ENCODE measurements at places on chromosomes 13 and 19.

DNA sequence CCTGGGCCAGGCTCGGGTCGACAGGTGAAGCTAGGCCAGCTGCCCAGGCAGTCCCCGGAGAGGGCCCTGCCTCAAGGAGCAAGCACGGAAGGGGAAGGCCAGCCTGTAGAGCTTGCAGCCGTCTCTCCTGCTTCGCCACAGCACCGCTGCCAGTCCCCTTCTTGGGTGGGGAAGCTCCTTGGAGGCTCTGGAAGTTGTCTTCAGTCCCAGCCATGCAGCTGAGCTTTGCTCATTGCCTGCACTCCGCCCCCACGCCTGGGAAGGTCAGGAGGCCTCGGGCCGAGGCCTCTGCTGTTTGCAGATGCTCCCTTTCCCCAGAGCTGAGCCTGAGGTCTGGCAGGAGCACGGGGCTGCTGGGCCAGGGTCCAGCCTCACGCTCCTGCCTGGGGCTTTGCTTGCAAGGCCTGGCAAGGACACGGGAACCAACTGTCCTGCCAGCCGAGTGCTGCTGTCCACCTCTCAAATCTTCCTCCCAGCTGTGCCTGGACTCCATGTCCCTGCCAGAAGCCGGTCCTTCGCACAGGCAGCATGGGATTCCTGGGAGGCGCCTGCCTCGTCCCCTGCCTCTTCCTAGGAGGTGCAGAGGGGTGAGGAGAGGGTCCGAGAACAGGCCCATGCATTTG lies 13.3 kb downstream of the PLEKHF1 start:
- no peak for DNase-seq

DNA sequence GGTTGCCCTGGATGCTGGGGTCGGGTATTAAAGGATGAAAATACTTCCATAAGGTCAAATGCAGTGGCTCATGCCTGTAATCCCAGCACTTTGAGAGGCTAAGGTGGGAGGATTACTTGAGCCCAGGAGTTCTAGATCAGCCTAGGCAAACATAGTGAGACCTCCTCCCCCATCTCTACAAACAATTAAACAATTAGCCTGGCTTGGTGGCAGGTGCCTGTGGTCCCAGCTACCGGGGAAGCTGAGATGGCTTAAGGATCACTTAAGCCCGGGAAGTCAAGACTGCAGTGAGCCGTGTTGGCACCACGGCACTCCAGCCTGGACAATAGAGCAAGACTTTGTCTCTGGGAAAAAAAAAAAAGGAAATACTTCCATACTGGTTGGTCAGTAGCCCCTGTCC lies 1.5 kb downstream of the KLK11 start:
- DNase-seq = no peak

- no peak for DNase-seq
These were observed 11.4 kb downstream of the ZNF331 start for GRCh38 chr19:53549340-53549739.

- DNase-seq = peak; percentile 20
These were observed 31.2 kb upstream of the CACNA1A start for GRCh38 chr19:13537454-13537853.

DNA sequence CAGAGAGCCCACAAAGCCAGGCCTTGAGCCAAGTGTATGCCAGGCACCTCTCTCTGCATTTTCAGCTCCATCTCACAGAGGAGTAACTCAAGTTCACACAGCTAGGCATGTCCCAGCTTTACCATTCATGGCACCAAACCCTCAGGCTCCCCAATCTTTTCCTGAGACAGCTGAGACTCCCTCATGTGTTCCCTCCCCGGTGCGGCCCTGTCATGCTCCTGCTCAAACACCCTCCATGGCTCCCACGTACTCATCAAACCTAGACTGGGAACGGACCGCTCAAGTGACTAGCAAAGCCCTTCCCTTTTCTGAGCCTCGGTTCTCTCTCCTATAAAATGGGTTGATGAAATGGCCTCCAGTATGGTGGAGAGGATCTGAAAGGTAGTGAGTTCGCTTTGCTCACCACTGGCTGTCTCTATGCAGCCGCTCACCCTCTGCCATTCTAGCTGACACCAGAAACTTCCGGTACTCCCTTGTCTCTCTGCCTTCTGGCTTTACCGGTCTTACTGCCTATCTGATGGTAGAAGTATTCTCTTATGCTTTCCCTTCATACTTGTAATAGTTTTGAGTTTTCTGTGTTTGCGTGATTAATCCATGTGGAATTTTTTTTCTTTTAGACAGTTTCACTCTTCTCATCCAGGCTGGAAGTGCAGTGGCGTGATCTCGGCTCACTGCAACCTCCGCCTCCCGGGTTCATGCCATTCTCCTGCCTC lies 7.8 kb upstream of the SLC44A2 start:
- DNase-seq = peak; percentile 69

DNA sequence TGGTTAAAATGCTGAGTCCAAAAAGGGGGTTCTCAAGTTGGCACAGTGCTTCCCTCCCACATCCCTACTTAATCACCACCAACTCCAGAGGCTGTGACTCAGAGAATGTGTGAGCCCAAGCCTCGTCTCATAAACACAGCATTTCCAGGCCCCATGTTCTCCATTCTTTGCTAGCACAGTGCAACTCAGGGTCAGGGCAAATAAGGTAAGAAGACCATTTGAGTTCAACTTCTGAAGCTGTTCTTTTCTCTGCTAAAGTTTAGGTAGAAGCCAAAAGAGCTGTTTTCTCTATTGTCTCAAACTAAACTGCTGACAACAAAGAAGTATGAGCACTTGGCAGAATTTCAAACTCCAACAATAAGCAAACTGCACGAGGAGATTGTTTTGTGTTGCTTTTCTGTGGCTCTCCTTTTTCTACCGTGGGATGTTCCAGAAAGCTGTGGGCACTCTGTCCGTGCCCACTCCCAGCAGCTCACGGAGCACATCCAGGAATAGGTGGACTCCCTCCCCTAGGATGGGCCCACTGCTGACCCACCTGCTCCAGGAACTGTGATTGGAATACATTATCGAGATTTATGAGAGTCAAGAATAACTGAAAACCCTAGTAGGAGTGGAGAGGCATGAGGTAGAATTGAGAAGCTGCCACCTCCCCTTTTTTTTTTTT lies 494.3 kb downstream of the COG6 start:
- DNase-seq = no peak

DNA sequence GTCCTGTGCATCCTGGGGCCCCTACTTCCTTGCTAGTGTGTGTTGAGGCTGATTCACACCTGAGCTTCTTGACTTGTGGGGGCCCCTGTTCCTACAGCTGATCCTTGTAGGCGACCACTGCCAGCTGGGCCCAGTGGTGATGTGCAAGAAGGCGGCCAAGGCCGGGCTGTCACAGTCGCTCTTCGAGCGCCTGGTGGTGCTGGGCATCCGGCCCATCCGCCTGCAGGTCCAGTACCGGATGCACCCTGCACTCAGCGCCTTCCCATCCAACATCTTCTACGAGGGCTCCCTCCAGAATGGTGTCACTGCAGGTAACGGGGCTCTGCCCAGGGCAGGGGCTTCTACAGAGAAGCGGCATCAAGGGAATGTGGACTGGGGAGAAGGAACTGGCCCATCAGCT lies 25.5 kb downstream of the UPF1 start:
- no peak for DNase-seq

DNA sequence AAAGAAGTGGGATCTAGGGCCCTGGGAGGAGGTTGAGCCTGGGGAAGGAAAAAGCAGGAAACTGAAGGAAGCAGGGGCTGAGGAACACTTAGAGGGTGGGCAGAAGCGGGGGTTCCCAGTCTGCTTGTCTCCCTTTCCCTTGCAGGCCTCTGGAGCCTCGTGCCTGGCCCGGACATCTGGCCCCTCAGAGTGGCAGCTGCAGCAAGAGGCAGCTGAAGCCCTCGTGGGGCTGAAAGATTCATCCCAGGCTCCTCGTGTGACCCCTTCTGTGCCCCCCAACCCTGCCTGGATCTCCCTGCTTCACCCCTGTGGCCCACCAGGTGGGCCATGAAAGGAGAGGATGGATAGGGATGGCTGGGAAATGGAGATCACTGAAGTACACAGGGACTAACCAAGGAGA lies 5.5 kb downstream of the DMRTC2 start:
- DNase-seq = no peak

DNA sequence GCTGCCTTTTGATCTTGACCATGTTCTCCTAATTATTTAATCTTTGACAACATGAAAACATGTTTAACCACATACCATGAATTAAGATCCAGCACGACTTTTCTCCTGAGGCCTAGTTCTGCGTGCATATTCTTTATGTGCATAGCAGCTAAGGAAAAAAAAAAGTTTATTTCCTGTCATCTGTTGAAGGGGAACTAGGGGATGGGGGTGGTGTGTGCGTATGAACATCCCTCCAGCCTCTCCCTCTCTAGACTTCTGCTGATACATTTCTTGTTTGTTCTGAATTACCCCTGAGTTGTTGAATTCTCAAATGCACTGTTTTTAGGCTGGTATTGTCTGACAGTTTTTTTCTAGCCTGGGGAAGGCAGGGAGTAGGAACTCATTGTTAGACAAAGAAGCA lies 543.3 kb downstream of the FGF9 start:
- no peak for DNase-seq

DNA sequence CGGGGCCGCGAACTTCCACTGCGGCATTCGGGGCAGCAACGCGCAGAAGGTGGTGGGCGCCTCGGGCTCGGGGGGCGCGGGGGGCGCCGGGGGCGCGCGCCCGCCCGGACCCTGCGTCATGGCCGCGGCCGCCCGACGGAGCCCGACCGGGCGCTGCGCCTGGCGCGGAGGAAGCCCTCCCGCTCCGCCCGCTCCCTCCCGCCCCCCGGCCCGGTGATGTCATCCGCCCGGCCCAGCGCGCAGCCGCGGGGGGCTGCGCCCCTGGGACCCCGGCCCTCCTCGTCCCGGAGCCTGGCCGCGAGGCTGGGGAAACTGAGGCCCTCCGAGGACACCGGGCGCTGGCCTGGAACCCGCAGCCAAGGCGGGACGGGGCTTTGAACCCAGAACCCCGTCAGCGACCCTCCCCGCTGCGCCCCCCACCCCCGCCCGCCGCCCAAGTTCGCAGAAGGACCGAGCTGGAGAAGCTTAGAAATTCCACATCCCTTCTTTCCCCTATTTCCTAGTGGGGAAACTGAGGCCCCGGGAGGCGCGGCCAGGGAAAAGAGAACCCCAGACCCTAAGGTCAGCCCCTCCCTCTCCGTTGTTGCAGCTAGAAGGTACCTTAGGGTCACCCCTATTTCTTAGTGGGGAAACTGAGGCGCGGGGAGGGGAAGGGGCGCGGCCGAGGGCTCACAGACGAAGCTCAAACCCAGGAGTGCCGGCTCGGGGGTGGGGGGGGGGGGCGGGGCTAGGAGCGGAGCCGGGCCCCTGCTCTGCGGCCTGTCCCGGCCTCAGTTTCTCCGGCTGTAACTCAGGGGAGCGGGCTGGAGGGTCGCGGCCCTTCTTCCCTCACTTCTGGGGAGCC lies at the start of gene SHC2:
Gene SHC2, minus strand, starts transcription at position 157 of the 844 bp plus-strand sequence. Its CDS starts 37 bp downstream, at position 120.
- no peak for DNase-seq

- DNase-seq = peak; percentile 25
These were observed 4.7 kb downstream of the RPL28 start for GRCh38 chr19:55390461-55390880.

- DNase-seq = no peak
These were observed 30.8 kb downstream of the PIN1 start for GRCh38 chr19:9865732-9866501.

DNA sequence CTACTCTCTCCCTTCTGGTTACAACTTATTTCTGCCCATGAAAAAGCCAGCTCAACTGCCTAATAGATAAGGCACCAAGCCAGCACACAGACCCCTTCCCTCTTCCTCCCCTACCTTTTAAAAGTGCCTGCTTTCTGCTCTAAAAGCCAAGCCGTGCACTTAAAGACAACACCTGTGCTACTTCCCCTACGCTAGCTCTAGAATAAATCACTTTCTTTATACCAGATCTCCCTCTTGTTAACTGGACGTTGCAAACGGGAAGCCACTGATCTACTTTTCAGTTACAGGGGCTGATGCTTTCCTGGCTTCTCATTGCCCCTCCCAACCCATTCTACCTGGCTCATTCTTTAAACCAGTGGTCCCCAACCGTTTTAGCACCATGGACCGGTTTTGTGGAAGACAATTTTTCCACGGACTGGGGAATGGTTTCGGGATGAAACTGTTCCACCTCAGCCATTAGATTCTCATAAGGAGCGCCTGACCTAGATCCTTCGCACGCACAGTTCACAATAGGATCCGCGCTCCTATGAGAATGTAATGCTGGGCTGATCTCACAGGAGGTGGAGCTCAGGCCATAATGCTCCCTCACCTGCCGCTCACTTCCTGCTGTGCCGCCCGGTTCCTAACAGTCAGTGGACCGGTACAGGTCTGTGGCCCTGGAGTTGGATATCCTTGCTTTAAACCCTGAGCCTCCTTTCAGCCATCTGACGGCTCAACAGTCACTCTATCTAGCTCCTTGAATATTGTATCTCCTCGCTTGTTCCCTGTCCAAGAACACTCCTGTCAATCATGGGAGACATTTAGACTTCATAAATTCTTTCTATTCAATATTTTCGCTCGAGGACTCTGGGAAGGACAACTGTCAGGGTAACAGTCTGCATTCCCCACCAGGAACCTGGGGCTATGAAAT lies 841 bp upstream of the ZNF223 start:
- DNase-seq = no peak

GRCh38 chr19:49679771-49680413 lies 2.8 kb downstream of the PRMT1 start:
- no peak for DNase-seq

GRCh38 chr19:50300051-50300450 lies 29.1 kb downstream of the KCNC3 start:
- no peak for DNase-seq

- peak; percentile 35 for DNase-seq
These were observed 9.3 kb downstream of the ZNF787 start for GRCh38 chr19:56111601-56112312.

- no peak for DNase-seq
These were observed 1120.7 kb downstream of the DIAPH3 start for GRCh38 chr13:59043016-59043415.

DNA sequence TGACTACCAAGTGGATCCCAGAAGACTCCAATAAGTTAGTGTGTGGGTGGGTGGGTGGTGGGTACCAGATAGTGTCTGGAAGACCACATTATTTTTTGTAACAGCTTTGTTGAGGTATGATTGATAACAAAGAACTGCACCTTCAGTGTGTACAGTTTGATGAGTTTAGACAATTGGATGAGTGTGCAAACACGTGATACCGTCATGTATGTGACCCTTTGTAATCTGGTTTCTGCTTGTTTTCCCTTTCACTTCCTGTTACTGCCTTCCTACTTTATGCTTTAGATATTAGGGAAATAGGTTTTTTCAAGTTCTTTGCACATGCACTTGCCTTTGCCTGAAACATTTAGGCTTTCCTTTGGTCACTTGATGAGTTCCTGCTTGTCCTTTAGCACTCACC lies 8.5 kb downstream of the RPL21 start:
- DNase-seq = peak; percentile 42

DNA sequence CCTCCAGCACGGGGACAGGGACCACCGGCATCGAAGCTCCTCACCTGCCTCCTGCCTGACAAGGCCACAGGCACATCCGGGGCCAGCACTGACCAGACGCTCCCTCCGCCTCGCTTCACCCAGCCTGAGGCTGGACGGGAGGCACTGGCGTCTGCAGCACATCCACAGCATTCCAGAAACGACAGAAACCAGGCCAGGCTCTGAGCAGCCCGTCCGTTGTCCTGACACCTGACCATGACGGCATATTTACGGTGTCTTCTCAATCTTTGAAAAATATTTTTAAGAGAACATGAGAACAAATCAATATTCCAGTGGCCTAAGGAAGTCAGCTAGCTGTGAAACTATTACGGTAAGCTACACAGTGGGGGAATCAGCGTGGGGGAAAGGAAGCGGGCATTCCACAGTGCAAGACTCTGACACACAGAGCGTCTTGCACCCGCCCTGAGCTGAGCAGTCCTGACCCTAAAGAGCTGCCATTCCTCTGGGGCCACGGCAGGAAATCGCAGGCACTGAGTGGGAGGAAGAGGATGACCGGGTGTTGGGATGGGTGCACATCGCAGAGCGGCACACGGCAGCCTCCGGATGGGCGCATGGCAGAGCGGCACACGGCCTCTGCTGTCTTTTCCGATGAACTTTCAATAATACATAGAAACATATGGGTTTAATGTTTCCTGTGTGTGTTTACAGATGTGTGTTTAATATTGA lies 26.8 kb downstream of the RASA3 start:
- DNase-seq = no peak
